ENCODE measurements at places on chromosomes 1 and 21.

DNA sequence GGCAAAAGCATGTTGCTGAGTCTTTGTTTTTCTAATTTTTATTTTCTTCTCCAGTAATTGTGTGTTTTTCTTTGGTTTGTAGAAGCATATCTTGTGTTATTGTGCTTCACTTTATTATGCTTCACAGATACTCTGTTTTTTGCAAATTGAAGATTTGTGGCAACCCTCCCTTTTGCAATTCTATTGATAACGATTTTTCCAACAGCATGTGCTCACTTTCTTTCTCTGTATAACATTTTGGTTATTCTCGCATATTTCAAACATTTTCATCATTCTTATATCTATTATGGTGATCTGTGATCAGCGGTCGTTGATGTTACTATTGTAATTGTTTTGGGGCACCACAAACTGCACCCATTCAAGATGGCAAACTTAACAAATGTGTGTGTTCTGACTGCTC is 3.8 kb upstream of the ANGEL2 start:
- no peak for DNase-seq

DNA sequence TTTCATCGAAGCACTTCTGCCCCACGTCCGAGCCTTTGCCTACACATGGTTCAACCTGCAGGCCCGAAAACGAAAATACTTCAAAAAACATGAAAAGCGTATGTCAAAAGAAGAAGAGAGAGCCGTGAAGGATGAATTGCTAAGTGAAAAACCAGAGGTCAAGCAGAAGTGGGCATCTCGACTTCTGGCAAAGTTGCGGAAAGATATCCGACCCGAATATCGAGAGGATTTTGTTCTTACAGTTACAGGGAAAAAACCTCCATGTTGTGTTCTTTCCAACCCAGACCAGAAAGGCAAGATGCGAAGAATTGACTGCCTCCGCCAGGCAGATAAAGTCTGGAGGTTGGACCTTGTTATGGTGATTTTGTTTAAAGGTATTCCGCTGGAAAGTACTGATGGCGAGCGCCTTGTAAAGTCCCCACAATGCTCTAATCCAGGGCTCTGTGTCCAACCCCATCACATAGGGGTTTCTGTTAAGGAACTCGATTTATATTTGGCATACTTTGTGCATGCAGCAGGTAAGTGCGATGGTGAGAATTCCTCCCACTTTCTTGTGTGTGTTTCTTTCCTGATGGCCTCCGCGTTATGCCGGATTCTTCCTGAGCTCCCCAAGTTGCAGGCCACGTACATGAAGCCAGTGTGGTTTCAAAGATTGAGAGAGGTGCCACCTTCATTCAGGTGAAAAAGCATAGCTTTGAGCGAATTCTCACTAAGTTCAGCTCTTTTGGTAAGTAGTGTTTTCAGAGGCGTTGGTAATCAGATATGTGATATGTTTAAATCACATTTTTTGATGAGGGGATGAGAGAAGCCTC is 6.0 kb downstream of the NFIA start:
- no peak for DNase-seq

- peak; percentile 55 for DNase-seq
Measured at GRCh38 chr1:44031252-44032169, at the start of gene SLC6A9. Gene SLC6A9 (minus strand): TSS chr1:44031462. CDS start chr1:44024277, 7,185 bp downstream.

GRCh38 chr21:41438425-41439113 is 12.5 kb downstream of the MX1 start:
- DNase-seq = no peak

DNA sequence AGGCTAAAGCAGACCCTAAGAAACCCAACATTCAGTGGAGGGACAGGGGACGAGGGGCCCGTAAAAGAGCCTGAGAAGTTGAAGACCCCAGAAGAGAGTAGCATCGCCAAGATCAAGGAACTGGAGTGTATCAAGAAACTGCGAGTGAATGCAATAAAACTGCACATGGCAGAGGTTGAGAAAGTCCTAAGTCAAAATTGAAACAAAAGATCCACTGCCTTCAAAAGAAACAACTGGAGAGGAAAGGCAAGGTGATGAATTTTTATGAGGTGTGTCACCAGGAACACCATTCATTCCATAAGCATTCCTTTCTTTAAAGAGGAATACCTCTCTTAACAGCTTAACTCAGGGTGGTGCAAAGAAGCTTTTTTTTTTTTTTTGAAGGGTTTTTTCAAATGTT is 38.3 kb upstream of the ADORA3 start:
- no peak for DNase-seq

DNA sequence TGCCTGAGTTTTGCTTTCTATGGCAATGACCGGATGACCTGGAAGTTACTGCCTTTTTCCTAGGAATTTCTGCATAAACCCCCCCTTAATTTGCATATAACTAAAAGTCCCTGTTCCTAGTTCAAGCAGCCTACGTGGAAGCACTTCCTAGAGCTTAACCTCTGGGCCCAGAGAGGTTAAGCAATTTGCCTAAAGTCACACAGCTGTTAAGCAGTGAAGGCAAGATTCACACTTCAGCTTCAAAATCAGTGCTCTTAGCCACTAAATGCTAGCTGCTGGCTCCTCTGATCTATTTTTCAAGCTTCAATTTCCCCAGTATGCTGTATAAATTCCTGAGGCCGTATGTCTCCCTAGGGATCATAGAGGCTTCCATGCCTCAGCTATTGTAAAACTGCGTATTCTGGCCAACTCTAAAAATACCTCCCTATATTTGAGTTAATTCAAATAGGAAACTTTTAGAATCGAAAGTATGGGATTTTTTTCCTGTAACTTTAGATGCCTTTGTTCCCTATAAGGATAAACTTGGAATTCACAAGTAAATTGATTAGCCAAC is 53.1 kb upstream of the CD5L start:
- peak; percentile 4 for DNase-seq

Data from skeletal muscle cell (primary cell).